ENCODE measurements at places on chromosomes 1 and 21.

- no peak for DNase-seq
These were observed 111.9 kb downstream of the ZBTB18 start for GRCh38 chr1:244162786-244163530.

- DNase-seq, result no peak
These were observed 14.8 kb upstream of the DIP2A start for GRCh38 chr21:46443910-46444309.

- DNase-seq, result no peak
These were observed 8.1 kb downstream of the C1orf116 start for GRCh38 chr1:207024202-207025145.

DNA sequence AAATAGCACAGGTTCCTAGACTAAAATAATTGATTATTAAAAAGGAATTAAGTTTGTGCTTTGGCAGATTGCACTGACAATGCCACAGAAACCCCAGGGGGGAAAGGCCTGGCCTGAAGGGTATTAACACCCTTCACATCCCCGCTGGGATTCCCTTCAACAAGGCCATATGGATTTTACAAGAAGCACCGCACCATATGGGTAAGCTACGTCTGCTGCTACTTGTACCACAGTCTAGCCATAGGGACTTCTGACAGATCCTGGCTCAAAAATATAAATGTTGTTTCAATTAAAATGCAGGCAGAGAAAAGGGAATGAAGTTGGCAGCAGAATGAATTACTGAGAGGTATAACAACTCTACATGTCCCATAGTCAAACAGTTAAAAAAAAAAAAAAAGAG is 101.0 kb downstream of the DENND1B start:
- no peak for DNase-seq

DNA sequence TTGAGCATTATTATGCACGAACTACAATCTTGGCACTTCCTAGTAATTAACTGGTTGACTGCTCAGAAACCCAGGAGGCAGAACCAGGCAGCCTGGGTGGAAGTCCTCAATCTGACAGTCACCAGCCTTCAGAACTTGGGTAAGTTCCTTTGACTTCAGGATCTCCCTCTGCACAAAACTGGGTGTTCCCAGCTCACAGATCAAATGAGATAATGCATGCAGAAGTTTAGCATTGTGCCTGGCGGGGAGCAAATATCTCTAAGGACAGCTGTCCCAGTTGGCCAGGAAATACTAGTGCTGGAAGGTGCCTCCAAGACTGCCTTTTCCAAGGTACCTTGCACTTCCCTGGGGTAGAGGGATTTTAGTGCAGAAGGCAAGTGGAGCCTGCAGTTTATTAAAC is 294.8 kb downstream of the PCP4 start:
- no peak for DNase-seq

DNA sequence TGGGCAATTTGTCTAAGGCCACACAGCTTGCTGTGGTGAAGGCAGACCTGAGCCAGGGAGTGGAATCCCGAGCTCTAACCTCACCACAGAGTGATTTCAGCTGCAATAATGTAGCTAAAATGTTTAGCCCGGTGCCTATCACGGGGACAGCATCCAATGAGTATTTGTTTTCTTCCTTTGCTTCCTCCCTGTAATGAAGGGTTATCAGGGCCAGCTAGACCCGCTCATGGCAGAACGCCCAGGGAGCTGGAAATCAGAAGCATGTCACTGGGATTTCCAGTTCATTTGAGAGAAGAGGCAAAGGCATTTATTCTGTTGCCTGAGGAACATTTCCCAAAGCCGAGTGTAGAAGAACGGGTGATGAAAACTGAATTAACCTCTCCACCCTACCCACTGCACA is 183.1 kb downstream of the ZSCAN20 start:
- no peak for DNase-seq

DNA sequence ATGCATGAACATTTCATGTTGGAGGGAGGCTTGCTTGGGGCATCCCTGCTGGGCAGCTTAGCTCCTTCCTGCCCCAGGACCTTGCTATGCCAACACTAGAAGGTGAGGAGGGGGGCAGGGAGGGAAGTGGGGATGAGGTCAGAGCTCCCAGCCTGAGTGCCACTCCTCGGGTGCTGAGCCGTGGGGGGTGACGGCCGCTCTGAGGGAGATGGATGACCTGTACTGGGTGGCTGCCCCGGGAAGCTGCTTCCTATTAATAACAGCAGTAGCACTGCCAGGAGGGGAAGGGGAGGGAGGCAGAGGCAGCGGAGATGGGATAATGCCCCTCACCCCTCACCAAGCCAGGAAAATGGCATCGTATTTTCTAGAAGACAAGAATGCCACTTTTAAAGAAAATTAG is 60.6 kb downstream of the UBIAD1 start:
- no peak for DNase-seq

- DNase-seq, result no peak
These were observed 120.0 kb downstream of the GIPC2 start for GRCh38 chr1:78165816-78166215.

DNA sequence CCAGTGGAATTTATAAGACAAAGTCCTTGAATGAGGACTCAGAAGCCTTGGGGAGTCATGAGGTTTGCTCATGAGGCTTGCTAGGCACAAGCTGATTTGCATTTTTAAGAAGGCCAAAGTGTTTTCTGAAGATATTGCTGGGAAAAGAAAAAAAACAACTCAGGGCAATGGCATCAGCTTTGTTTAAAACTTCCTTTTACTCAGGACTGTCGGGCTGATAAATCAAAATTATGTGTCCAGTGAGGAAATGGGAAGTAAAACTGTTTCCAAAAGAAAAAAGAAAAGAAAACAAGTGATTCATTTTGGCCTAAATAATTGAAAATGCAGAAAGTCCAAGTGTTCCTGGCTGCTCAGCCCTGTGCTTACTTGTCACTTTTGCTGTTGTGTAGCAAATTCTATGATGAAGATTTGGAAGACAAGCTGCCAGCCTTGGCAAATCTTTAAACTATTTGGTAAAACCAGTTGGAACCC is 282.4 kb downstream of the HLX start:
- no peak for DNase-seq

- no peak for DNase-seq
These were observed 84.7 kb downstream of the RIPK4 start for GRCh38 chr21:41681939-41682718.

- no peak for DNase-seq
These were observed 16.1 kb upstream of the ATP1B1 start for GRCh38 chr1:169090308-169090899.

DNA sequence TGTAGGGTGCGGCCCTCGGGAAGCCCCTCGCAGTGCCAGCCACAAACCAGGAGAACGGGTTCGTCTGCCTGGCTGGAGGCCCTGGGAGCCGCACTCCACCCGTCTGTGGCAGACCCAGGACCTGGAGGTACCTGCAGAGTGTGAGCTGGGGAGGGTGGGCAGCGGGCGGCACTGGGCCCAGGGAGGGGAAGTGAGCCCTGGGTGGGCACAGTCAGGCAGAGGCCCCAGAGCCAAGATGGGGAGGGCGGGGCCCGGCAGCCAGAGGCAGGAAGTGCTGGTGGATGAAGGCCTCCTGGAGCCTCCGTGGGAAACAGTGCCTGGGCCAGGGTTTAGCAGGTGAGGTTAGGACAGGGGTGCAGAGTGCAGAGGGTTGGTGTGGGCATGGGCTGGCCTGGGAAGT is 4.0 kb upstream of the PEX10 start:
- DNase-seq, result no peak

DNA sequence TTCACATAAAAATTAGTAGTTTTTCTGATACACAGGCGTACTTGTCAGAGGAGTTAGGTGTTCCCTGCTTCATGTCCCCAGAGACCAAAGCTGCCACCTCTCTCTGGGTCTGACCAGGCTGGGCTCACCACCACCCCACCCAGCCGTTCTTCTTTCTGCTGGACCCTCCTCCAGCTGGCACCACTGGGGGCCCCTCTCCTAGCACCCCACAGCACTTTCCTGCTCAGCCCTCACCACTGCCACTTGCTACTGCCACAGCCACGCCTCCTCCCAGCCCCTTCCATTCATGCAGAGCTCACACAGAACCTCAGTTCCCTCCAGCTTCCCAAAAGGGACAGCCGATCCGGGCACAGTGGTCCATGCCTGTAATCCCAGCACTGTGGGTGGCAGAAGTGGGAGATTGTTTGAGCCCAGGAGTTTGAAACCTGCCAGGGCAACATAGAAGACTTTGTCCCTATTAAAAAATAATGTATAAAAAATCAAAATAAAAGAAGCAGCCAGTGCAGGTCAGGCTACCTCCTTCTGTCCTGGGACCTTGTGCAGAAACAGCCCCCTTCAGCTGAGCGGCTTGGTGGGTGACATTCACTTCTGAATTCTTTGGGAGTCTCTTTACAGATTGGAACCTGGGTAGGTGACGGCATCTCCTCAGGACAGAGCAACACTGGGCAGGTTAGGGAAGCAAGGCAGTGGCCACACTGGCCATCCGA is 208.3 kb downstream of the TOMM20 start:
- no peak for DNase-seq

DNA sequence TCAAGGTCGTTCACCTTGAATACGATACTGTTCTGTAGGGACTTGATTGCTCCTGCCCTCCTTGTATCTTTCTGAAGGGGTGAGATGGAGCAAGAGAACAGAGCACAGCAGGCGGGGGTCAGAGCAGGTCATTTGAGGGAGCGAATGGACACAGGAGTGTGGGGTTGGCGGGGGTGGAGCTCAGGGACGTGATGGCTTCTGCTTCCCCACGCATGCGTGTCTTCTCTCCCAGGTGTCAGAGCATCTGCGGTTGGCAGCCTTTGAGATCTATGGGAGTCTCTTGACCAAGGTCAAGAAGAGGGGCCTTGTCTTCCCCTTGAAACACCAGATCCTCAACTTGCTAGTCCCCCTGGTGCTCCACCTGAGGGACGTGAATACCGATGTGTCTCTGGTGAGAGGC is 63.9 kb downstream of the INAVA start:
- DNase-seq, result no peak

DNA sequence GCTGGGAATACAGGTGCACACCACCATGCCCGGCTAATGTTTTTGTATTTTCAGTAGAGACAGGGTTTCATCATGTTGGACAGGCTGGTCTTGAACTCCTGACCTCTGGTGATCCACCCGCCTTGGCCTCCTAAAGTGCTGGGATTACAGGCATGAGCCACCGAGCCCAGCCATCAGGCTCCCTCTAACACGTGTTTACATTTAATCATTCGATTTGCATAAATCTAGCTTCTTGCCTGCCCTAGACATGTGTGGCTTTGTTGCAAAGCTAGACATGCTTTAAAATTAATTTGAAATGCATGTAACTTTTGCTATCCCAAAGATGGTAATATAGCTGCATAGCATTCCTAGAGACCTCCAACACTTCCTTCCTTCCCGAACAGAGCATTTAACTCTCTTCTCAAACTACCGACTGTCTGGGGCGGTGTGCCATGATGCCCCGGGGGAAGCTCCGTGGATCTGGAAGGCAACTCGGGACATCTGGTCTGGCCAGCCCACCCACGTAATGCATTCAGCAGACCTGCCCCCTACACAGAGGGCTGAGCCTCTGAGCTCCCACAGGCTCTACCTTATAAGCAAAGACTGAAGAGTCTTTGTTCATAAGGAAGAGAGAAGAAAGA is 34.6 kb upstream of the NID1 start:
- no peak for DNase-seq

GRCh38 chr1:116092752-116093489 is 18.3 kb upstream of the MAB21L3 start:
- DNase-seq, result no peak

GRCh38 chr1:26740023-26740634 is 44.3 kb downstream of the ARID1A start:
- DNase-seq, result no peak

DNA sequence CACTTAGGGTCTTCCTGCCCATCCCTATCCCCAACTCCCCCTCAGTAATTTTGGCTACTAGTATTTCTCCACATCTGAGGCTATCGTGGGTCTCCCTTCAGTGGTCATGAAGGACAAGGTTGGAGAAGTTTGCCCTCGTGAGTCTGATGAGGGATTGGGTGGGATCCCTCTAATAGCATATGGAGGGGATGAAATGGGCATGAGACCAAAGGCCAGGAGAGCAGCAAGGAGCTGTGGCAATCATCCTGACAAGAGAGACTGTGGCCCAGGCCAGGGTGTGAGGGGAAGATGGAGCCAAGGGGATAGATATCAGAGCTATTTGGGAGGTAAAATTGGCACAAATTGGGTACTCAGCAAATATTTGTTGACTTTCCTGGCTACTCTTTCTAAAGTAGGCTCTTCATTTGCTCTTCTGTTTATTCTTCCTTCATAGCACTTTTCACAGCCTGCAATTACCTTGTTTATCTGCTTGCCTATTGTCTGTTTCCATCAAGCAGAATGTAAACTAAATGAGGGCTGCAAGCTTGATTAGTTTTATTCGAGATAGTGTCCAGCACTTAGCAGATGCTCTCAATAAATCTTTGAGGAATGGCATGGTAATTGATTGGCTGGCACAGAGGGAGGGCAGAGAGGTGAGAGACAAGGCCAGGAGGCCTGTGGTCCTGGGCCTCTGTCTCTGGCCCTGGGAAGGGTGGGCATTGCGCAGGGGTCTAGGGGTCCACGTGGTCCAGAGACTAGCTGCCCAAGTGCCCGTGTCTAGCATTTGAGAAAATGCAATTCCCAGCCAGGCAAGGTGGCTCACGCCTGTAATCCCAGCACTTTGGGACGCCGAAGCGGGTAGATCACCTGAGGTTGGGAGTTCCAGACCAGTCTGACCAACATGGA is 1.5 kb upstream of the PLK3 start:
- DNase-seq, result no peak

DNA sequence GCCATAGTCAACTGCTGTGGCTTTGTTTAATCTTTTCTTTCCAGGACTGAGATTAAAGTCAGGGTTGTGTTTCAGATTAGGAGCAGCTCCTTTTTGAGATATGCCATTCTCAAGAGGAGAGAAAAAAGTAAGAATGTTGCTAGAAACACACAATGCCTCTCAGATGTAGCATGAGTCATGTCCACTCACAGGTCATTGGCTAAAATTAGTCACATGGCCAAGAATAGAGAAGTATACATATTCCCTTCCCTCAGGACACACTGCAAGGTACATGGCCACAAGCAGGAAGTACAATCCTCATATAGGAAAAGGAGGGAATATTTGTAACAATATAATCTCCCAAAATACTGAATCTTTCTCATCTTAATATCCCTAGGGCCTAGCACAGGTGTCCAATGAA is 141.9 kb upstream of the PTBP2 start:
- DNase-seq, result no peak

DNA sequence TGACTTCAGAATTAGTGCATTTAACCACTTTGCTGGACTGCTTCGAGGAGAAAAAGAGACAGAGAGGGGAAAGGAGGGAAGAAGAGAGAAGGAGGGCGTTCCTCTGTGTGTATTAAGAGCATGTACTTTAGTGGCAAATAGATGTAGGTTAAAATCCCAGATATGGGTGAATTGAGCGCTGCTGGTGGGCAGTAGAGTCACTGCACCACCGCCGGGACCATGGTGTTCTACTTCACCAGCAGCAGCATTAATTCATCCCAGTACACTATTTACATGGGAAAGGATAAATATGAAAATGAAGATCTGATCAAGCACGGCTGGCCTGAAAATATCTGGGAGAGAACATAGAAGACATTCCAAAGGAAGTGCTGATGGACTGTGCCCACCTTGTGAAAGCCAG is 20.9 kb upstream of the PPIE start:
- DNase-seq, result no peak

- DNase-seq, result no peak
These were observed 21.3 kb upstream of the MAGI3 start for GRCh38 chr1:113369040-113369439.

Measured in hippocampal formation (tissue), 2 donors.